ENCODE measurements at places on chromosomes 7 and 10.

- DNase-seq, result no peak
Measured at GRCh38 chr7:66542049-66542448, 86.6 kb upstream of the KCTD7 start.

- DNase-seq, result no peak
Measured at GRCh38 chr7:471191-471865, 48.3 kb downstream of the PDGFA start.

DNA sequence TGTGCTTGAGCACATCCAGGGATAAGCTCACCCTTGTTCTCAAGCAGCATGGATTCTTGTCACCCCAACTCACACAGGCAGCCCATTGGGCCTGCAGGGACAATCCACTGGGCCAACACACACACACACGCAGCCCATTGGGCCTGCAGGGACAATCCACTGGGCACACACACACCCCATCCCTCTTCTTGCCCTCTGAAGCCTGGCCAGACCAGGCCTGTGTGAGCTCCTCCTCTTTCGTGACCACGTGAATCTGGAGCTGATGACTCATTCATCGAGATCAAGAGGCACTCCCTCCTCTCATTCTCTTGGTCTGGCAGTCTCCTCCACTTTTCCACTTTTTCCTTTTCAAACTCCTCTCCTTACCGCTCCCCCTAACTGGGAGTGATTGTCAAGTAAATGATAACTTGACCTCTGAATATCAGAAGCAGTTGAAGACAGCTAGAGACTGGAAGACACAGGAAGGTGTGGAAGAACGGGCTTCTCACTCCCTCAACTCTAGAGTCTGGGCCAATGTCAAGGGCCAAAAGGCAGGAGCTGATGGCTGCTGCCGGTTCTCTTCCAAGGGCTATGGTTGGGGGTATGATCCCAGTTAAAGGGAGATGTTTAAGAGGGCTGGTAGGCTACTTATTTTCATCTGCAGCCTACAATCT is 89.7 kb downstream of the HIPK2 start:
- DNase-seq, result no peak

GRCh38 chr7:4734587-4735345 is 40.7 kb upstream of the AP5Z1 start:
- DNase-seq, result no peak

DNA sequence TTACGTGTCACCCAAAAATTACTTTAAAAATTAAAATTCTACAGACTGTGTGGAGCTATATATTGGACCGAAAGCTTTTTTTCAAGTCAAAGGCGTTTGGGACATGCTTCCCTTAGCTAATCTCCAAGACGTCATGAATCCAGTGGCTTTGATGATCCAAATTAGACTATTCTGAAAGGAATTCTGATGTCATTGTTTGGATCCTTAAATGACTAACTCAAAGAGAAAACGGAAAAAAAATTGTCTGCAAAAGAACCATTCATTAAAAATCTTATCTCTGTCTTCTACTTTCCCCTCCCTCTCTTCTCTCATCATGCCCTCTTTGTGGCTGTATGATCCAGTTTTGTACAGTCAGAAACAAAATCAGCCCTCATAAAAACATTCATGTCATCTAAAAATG is 161.8 kb downstream of the ETV1 start:
- DNase-seq, result no peak

GRCh38 chr10:29317423-29318021 is 28.7 kb downstream of the LYZL1 start:
- DNase-seq, result no peak

DNA sequence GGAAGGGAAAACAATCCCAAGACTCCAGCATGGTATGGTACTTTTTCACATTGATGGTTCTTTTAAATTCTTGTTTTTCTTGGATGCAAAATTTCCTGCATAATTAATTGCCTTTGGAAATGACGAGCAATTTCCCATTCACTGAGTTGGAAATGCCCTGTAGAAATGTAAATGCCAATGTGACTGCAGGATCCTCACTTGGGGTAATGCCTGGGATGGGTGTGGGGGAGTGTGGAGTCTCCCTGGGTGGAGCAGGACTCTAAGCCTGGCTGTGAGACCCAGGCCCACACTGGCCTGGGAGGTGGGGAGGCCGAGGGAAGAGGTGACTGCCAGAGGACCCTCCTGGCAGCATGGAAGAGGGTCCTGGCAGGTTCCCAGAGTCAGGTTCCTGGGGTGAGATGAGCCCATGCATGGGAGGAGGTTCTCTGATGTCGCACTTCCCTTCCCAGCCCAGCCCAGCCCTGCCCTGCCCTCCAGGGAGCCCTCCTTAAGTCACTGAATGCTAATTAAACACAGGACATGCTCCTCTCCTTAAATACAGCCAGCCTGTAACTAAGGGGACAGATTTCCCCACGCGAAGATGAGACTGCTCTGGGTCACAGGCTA is 157.9 kb downstream of the GFRA1 start:
- DNase-seq, result no peak

GRCh38 chr10:25683344-25683743 is 250.7 kb upstream of the MYO3A start:
- DNase-seq, result no peak

DNA sequence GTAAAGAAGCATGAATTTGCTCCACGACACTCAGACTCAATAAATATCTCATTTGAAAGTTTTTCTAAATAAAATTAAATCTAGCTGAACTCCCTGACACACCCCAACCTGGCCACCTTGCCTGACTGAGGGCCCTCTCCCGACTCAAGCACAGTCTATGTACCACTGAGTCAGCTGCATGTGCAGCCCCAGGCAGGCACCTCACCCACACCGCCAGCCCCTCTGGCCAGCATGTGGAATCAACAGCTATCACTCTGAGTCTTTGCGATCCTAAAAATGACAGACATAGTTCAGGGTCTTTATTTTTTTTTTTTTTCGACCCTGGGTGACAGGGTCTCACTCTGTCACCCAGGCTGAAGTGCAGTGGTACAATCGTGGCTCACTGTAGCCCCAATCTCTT is 35.2 kb downstream of the OAT start:
- DNase-seq, result no peak

DNA sequence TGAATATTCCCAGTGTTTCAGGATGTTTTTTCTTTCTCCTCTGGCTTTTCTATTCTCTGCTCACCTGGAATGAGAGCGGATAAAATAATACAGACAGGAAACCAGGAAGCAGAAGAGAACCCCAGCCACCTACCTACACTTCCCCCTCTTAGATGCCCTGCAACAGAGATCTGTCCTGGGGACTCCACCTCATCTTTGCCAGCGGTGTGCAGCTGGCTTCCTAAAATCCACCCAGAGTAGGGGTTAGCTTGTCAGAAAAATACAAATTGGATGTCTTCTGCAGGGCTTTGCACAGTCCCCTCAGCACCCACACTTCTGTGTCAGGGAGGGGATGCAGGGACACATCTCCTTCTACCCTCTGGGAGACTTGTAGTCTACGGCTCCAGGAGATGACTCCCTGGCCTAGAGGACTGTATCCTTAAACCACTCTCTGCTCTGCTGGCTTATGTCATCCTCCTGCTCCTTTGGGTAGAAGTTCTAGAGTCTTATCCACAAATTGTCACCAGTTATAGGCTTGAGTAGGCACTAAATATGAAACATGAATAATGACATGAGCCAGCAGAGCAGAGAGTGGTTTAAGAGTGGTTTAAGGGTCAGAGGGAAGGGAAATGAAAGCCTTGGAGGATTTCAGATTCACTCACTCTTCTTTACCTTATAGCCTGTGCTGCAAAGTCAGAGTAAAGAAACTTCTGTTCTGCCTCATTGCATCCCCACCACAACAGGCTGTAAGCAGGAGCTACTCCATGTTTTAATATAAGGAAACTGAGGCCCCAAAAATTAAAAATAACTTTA is 749.4 kb downstream of the AUTS2 start:
- no peak for DNase-seq

DNA sequence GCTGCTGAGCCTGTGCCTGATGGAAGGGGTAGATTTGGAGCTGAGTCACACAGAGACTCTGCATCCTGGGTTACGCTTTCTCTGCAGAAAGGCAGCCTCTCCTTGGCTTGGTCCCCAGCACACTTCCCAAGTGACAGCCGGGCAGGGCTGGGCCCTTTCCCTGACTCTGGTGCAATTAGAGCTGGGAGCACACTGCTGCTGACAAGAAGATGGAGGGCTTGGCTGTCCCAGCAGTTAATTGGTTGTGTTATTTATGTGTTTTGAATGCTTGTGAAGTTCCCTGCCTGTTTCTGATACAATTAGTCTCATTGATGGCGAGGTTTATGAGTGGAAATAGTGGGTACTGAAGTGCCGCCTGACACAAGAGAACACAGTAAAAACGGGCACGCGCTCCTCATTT is 123.6 kb downstream of the TCERG1L start:
- no peak for DNase-seq

DNA sequence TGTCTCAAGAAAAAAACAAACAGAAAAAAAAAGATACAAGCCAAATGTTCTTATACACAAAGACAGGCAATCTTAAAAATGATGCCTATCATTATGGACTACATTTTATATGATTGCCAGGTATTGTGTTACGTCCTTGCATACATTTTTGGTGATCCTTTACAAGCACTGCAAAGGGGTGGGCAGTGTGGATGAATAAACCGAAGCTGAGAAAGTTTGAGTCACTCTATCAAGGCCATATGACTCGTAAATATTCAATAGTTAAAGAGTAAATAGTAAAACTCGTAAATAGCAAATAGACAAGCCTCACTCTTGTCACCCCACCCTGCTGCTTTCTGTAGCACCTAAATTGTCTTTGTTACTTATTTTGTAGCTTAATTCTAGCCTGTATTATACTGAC is 326.2 kb downstream of the FRMD4A start:
- no peak for DNase-seq

DNA sequence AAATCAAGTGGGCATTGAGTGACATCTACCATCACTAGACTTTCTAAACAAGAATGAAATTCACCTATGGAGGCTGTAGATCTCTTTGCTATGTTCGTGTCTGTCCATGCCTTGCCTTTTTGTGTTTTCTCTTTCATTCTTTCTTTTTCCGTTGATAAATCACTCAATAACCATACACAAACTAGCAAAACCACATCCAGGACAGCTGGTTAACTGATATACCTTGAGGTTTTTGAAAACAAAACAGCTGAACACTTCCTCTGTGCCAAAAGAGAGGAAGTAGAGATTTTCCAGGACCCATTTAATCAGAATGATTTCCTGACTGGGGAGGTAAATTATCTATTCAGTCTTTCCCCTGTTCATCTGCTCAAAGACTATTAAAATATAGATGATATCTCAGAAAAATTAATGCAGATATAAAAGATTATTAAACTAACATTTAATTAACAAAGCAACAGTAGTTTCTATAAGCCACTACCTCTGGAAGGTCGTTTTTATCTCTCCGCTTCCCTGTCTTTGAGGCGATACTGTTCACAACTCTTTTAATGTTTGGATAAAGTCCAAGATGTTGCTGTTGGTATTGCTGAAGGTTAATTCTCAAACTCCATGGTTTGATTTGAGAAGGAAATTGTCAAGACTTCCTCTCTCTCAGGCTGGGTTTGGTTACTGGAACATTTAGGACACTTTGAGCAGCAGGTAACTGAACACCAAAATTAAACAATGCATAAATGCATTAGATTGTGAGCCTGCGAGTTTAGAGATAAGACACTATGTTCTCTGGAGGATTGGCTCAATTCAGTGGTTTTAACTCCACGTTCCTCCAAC is 24.4 kb upstream of the C10orf67 start:
- DNase-seq, result no peak

DNA sequence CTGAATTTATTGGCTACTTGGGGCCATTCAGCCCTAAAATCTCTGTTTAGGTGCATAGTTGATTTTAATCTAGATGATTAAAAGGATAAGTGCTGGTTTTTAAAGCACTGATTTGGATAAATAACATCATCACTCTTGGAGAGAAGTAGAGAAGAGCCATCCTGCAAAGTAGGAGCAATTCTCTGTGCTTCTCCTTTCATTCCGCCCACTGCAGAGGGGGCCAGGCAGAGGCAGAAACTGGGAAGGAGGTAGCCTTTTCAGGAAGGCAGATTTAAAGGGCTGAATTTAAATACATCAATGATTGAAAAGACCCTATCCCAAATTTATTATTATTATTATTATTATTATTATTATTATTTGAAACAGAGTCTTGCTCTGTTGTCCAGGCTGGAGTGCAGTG is 14.1 kb downstream of the MAP3K8 start:
- DNase-seq, result no peak

DNA sequence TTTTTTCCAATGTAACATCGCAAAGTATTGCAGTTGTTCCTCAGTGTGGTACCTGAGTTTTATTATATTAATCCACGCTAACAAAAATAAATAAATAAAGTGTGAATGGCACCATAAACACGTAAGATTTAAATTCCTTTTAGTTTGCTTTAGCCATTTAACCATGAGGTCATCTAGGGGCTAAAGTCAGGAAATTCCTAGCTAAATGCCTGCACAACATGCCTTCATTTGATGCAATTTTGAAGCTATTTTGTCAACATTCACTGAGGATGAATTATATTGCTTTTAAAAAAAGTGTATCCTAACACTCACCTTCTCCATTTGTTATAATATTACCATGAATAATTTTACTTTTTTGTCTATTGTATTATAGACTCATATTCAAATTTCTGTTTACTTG is 714.4 kb downstream of the GATA3 start:
- DNase-seq, result no peak

DNA sequence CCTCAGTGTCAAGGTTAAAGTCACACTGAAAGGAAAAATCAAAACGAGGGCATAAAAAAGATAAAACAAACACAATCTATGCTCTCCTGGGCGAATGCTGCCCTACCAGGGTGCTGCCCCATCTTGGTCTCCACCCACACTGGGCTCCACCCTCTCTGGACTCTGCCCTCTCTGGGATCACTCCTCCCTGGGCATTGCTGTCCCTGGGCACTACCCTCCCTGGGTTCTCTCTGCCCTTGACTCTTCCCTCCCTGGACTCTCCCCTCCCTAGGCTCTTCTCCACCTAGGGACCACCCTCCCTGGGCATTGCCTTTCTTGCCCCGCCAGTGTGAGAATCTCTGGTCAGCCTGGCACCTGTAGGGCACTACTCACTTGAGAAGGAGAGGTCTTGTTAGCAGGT is 8.6 kb downstream of the GDF2 start:
- DNase-seq, result no peak

- DNase-seq, result no peak
Measured at GRCh38 chr10:98086837-98087708, 47.4 kb upstream of the R3HCC1L start.

- peak; percentile 12 for DNase-seq
Measured at GRCh38 chr10:103416436-103417147, 20.2 kb downstream of the PDCD11 start.

DNA sequence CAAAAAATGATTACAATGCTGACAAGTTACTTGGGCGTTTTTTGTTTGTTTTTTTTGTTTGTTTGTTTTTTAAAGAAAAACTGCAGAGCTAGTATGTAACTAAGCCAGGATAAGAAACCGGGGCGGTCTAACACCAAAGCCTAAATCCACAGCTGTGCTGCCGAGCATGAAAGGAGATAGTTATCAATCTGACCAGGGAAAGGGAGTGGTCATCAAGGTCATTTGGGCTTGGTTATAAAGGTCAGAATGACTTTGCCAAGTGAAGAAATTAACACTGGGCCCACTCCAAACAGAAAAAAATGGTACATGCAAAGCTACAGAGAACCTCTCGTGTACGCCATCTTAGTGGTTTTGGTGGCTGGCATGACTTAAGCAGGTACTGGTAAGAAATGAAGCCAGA is 104.7 kb downstream of the SRPK2 start:
- DNase-seq, result no peak
